ENCODE measurements at places on chromosomes 11 and 22.

DNA sequence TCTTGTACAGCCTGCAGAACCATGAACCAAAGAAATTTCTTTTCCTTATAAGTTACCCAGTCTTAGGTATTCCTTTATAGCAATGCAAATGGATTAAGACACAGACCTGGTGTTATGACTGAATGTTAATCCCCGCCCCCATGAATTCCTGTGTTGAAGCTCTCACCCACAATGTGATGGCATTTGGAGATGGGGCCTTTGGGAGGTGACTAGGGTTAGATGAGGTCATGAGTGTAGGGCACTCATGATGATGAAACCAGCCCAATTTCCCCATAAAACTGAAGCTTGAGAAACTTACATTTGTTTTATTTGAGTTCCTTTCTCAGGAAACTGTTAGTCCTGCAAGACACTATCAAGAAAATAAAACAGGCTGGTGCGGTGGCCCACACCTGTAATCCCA is 115.8 kb upstream of the THY1 start:
- DNase-seq = no peak

GRCh38 chr11:117839380-117839881 is 14.9 kb upstream of the FXYD2 start:
- DNase-seq = no peak

GRCh38 chr11:41999066-41999465 is 539.6 kb upstream of the LRRC4C start:
- DNase-seq = no peak

DNA sequence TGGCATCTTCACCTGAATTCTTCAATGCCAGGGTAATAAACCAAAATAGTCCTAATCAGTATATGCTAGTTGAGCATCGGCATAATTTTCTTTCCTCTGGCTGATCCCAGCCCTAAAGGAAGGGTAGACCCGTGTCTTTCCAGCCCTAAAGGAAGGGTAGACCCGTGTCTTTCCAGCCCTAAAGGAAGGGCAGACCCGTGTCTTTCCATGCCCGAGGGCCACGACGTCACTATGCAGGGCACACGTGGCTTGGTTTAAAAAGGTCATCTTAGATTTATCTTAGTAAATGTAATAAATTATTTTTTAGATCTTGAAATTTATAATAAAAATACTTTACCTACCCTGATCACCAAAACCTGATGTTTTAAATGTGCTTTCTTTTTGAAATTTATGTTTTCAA is 45.5 kb downstream of the BID start:
- no peak for DNase-seq

DNA sequence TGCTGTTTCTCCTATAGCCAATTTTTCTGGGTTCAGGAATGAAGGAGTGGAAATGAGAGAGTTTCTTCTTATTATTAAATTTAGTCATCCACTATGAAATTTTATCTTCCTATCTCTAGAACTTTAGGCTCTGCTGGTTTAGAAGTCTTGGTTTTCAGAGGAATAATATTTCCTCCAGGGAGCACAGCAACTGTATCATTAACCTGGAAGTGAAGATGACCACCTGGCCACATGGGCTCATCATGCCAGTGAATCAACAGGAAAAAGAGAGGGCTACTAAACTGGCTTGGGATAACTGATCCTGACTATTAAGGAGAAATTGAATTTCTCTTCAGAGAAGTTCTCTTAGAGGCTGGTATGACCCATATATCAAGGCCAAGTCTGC is 44.4 kb downstream of the ADM start:
- DNase-seq = no peak

GRCh38 chr22:23698673-23699235 is 7.9 kb downstream of the RGL4 start:
- no peak for DNase-seq

DNA sequence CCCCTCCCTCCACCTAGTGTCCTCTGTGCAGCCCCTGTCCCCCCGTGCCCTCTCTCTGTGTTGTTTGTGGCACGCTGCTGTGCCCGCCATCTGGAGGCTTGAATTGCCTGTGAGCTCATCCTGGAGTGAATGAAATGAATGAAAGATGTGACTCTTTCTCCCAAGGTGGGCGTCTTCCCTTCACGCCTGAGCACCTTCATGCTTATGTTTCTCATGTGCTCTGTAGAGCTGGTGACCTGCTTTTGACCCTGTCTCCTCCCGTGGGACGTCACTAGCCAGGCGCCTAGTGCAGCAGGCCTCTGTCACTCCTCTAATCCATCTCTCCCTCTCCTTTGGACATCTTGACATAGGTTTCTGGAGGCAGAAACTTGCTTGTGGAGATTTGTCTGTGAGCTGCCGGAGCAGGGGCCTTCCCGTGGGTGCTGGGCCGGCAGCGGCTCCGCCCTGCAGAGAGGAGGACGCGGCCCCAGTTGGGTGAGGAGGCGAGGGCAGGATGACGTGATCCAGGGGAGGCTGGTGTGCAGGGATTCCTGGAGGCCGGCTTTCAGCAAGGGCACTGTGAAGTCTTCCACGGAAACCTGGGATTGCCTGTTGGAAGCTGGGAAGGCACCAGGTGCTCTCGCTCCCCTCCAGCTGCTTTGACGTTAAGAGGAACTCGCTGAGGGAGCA is 40.6 kb downstream of the MUC6 start:
- no peak for DNase-seq

DNA sequence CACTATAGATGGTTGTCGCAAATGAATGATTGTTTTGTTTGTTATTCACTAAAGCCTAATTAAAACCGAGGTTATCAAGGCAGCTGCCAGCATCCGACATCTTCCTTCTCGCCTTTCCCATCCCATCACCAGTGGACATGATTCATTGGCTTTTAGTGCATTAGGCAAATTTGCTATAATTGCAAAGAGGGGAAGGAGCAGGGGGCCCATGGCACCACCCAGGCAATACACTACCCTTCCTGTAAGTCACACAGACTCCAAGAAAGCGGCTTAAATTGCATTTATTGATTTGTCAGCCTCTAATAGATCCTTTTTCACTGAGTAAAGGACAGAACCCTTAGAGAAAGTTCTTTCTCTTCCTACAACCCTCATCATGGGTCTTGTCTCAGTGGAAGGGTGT is 169.2 kb upstream of the NCAM1 start:
- DNase-seq = no peak

DNA sequence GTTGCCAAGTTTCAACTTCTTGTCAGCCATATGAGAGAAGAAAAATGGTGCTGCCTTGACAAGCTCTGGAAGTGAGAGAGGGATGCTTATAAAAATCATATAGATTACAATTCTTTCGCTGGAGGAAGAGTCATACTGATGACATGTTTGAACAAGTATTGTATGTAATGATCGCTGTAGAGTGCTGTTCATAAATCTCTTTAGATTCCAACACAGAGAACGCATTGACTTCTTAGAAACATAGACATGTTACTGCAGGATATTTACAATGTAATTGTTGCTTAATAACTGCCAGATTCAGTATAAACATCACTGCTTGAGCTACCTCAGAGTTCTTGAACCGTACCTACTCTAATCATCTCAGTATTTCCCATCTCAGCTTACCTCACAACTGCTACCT is 571.6 kb downstream of the LUZP2 start:
- DNase-seq = no peak

DNA sequence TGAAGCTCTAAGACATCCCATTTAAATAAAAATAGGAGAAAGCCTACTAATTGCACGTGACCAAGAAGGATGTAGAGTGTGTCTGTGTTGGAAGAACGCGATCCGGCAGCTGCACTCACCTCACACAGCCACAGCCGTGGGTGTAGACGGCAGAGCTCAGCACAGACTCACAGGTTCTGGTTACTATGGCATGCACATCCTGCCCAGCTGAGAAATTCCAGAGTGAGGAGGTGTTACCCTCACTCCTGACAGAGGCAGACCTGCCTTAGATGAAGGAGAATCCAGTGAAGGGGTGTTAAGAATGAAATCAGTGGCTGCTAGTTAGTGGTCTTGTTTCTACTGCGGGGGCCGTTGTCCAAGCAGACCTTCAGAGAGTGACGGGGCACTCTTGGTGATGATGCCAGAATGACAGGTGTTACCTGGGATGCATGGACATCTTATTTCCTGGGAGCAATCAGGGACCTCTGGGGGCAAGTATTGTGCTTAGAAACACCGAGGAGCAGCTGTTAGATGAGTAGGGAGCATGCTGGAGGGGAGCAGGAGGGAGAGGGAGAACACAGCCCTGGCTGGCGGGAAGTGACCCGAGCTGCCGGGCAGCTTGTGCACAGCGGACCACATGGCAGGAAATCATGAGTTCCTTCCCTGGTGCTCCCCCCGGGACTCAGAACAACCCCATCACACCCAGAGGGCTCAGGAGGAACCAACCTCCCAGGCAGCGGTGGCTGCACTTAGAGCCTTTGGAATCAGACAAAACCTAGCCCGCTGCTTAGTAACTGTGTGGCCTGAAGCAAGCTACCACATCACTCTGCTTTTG is 12.3 kb downstream of the KCNJ5 start:
- no peak for DNase-seq

- DNase-seq = no peak
Measured at GRCh38 chr11:2742611-2743426, 43.0 kb upstream of the KCNQ1OT1 start.

DNA sequence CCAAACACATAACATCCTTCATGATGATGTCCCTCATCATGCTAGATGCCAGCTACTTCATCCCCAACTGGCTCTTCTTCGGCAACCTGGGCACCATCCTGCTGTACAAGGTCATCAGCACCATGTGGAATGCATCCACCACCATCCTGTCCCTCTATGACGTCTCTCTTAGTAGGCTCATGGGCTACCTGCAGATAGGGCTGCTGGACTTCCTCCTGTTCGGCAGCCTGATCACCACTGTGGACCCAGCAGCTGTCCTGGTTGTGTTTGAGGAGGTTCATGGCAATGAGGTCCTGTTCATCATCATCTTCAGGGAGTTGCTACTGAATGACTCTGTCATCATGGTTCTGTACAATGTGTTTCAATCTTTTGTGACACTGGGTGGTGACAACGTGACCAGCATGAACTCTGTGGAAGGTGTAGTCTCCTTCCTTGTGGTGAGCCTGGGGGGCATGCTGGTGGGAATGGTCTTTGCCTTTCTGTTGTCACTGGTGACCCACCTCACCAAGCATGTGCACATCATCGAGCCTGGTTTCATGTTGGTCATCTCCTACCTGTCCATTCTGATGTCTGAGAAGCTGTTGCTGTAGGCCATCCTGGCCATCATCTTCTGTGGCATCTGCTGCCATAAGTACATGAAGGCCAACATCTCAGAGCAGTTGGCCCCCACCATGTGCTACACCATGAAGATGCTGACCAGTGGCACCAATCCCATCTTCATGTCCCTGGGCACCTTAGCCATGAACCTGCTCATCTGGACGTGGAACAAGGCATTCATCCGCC is 120.7 kb upstream of the SERPIND1 start:
- DNase-seq = no peak

DNA sequence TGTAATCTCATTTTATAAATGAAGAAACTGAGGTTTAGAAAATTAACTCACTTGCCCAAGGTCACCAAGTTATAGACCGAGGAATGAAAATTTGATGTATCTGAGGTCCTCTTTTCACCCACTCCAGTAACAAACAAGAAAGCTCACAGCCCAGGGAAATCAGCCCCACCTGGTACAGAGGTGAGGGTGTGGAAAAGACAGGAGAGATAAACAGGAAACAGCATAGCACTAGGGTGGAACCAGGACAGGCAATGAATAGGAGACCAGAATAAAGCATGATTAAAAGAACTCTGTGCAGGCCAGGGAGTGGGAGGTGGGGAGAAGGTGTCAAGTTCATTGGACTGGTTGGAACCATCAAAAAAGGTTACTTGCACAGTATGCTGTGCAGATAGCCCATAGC is 46.2 kb upstream of the SMCO4 start:
- no peak for DNase-seq

DNA sequence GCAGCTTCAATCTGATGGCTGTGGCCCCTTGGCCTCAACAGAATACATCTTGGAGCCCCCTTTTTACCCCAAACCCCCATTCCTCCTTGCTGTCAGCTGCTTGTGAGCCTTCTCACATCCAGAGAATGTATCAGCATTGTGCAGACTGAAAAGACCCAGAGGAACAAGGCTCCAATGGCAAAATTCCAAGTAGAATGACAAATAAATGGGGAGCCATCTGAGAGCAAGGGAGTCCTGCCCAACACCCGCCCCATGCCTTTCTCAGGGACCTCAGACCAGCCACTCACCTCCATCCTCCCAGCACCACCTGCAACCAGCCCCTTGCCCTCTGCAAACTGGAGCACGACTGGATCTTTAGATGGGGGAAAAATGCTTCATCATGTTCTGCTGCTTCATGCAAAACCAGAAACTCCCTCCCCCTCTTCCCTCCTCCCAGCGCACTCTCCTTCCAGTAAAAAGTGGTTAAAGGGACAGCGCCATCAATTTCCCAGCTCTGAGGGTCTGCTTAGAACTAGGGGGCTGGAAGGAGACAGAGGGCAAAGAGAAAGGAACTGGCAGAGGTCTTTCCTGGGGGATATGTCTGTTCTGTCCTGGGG is 2.2 kb upstream of the NEFH start:
- DNase-seq = no peak

DNA sequence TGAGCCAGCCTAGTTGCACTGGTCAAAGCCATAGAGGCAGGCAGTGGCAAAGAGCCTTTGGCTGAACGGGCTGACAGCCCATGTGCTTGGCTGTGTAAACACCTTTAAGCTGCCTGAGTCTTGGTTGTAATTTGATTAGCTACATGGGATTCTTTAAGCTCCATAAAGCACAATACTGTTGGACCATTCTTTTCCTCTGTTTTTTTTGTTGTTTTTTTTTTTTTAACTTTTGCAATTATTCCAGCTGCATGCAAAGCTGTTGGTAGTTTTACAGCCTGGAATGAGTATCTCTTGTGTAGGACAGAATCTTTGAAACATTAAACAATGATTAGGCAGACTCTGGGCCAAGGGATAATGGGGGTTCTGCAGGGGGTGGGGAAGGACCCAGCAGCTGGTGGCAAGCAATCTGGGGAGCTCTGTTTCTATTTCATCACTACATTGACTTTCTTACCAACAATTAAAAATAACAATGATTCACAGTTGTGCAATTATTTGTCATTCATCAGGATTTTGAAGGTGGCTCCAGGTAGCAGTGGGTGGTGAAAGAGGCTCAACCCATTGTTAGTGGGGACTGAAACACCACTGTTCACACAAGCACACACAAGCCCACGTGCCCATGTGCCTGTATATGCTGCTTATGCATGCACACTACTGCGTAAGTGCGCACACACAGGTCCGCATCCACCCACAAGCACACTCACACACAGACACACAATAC is 69.5 kb upstream of the CSNK2A3 start:
- DNase-seq = no peak

GRCh38 chr11:61912530-61912898 is 4.9 kb downstream of the RAB3IL1 start:
- no peak for DNase-seq

All from activated T-cell treated with anti-CD3 and anti-CD28 coated beads for 4 hours (primary cell).